ENCODE measurements at places on chromosomes 16 and 17. TPM values are rescaled to one million over a fixed set of nuclear protein-coding genes. Genes with fewer than 3 reads are reported as not detected.

The PRSS8 gene
- 0.15 TPM for total RNA-seq

The SCNN1B gene
- total RNA-seq = 0.14 TPM

The NOS2 gene
- total RNA-seq = 0.09 TPM

The MARVELD3 gene
- not detected for total RNA-seq

The SSTR5 gene
- 7.7 TPM for total RNA-seq

The PER1 gene
- 96.2 TPM for total RNA-seq

The PIRT gene
- total RNA-seq = not detected

The ABCC3 gene
- 5.9 TPM for total RNA-seq

The TEPSIN gene
- 13.2 TPM for total RNA-seq

The KRT24 gene
- total RNA-seq = not detected

The FBXW10B gene
- total RNA-seq = 1.1 TPM

The CACNB1 gene
- total RNA-seq = 7.7 TPM

The MYH3 gene
- total RNA-seq = 0.44 TPM

The CHD9NB gene
- total RNA-seq = 0.80 TPM

The PHB1 gene
- total RNA-seq = 186 TPM

The LPO gene
- total RNA-seq = not detected

The TP53TG3D gene
- total RNA-seq = 1.3 TPM

The FA2H gene
- 0.76 TPM for total RNA-seq

The IGFALS gene
- not detected for total RNA-seq

The MT1M gene
- 7.8 TPM for total RNA-seq

The RHBDL3 gene
- 19.6 TPM for total RNA-seq

The EVI2B gene
- 5.5 TPM for total RNA-seq

The HOXB5 gene
- 0.37 TPM for total RNA-seq

The CCL1 gene
- total RNA-seq = not detected

The TEX14 gene
- 0.15 TPM for total RNA-seq

The OSGIN1 gene
- 2.4 TPM for total RNA-seq

The CA7 gene
- total RNA-seq = not detected

The EFCAB5 gene
- total RNA-seq = 0.43 TPM

The FTSJ3 gene
- 41.9 TPM for total RNA-seq

The RRAD gene
- total RNA-seq = 299 TPM

The NACA2 gene
- total RNA-seq = not detected

The CARD14 gene
- not detected for total RNA-seq

The CAPNS2 gene
- total RNA-seq = 0.23 TPM

The GGT6 gene
- total RNA-seq = not detected

The SCARF1 gene
- 12.4 TPM for total RNA-seq

The DNAAF1 gene
- total RNA-seq = 0.28 TPM

The TBL3 gene
- total RNA-seq = 19.0 TPM

The CORO6 gene
- total RNA-seq = 118 TPM

The ERI2 gene
- 10.1 TPM for total RNA-seq

The LITAFD gene
- not detected for total RNA-seq

The PRSS33 gene
- total RNA-seq = not detected

The GRAPL gene
- 1.3 TPM for total RNA-seq

The RCVRN gene
- total RNA-seq = 0.47 TPM

The SLFN12L gene
- 0.23 TPM for total RNA-seq

The CDH11 gene
- total RNA-seq = 25.8 TPM

The FBXO39 gene
- 0.20 TPM for total RNA-seq

The TBC1D3E gene
- not detected for total RNA-seq

The GAN gene
- 8.7 TPM for total RNA-seq

The CDR2L gene
- total RNA-seq = 17.5 TPM

The HYDIN gene
- 1.5 TPM for total RNA-seq

The ZNF205 gene
- total RNA-seq = 9.9 TPM

The HCRT gene
- not detected for total RNA-seq

The KRT17 gene
- total RNA-seq = not detected

The PHOSPHO1 gene
- total RNA-seq = 0.74 TPM

The CDH16 gene
- total RNA-seq = 0.74 TPM

The C16orf86 gene
- 6.2 TPM for total RNA-seq
